ENCODE measurements at places on chromosomes 5 and 9.

DNA sequence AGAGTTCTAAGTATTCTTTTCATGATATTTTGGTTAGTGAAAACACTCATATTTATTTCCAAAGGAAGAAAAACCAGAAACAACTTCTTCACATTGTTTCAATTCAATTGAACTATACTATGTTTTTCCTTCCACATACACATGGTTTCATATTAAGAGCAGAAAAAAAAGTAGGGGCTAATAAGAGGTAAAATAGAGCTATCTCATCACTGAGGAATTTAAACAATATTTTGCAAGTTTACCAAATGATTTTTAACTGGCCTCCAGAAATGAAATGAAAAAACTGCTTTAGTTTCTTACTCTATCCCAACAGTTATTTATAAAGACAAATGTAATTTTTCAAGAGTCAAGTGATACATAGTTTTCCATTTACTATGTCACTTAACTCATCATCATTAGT lies 233.5 kb downstream of the RFX3 start:
- DNase-seq = no peak

GRCh38 chr9:82969291-82969690 lies 93.7 kb downstream of the RASEF start:
- no peak for DNase-seq

- DNase-seq = no peak
Measured at GRCh38 chr5:36624277-36624676, 17.9 kb downstream of the SLC1A3 start.

DNA sequence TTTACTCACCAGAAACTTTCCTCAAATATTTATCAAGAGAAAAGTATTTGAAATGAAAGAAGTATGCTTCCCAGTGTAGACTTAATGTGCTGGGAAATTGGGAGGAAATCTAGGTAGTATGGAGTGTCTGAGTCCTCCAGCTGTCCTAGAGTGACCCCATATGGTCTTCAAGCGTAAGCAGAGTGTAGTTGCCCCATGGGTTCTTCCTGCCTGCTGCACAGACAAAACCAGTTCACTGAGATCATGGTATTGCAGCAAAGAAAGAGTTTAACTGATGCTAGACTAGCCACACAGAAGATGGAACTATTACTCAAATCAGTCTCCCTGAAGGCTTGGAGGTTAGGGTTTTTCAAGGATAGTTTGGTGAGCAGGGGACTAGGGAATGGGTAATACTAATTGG lies 114.9 kb upstream of the PRLR start:
- DNase-seq = no peak

DNA sequence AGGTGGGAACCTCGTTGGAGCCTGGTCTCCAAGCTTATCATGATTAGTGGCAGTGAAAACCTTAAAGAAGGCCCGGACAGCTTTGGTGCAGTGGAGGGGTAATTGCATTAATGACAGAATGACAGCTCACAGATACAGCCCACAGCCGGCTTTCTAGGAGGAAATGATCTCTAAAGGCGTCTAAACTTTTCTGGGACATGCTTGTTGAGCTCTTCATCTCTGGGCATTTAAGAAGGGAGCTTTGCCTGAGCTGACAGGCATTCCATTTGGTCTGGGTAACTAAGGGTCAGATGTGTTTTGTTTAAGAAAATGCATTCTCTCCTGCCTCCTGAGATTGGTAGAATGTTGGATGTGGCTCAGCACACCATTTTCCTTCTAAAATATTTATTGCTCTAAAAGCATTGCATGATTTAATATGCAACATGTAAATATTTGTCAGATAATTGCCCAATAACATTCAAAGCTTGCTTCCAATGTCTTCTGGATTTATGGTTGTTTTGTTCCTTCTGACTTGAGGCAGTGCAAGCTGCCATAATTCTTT lies 4.0 kb downstream of the ANKRD33B start:
- no peak for DNase-seq

GRCh38 chr5:95870105-95870672 lies 47.7 kb upstream of the GLRX start:
- no peak for DNase-seq

DNA sequence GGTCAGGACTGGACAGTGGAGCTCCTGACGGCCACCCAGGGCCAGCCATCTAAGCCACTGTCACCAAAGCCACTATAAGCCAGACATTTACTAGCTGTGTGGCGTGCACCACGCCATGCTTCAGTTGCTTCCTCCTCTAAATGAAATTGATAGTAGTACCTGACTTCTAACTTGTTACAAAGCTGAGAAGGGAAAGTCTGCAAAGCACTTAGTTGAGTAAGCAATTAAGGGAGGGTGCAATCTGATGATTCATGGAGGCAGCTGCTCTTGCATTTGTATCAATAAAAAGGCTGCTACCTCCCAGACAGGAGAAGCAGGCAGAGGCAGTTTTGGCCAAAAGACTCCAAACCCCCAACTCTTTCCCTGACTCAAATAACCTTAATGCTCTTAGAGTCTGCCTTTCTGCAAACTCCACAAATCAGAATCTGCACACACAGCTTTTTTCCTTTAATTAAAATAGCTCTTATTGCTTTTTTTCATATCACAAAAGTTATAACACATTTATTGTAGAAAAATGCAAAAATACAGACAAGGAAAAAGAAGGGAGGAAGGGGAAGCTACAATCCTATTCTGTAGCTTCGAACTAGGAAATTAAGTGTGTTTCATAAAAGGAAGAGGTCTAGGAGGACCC lies 19.3 kb upstream of the RAPGEF1 start:
- peak; percentile 40 for DNase-seq

DNA sequence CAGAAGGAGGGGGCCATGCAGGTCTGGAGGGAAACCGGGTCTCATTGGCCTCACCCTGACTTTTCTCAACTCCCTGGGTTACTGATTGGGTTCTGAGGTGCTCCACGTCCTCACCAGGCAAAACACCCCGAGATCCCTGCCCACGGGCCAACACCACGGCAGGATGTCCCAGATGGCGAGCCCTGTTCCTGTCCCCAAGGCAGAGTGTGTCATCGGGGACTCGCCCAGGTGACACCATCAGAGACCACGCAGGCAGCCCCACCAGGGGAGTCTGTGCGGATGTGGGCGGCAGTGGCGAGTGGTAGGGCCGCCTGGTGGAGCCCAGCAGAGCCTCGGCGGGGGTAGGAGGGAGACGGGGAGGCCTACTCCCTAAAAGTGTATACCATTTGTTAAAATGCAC lies 59.0 kb upstream of the UBAC1 start:
- no peak for DNase-seq

DNA sequence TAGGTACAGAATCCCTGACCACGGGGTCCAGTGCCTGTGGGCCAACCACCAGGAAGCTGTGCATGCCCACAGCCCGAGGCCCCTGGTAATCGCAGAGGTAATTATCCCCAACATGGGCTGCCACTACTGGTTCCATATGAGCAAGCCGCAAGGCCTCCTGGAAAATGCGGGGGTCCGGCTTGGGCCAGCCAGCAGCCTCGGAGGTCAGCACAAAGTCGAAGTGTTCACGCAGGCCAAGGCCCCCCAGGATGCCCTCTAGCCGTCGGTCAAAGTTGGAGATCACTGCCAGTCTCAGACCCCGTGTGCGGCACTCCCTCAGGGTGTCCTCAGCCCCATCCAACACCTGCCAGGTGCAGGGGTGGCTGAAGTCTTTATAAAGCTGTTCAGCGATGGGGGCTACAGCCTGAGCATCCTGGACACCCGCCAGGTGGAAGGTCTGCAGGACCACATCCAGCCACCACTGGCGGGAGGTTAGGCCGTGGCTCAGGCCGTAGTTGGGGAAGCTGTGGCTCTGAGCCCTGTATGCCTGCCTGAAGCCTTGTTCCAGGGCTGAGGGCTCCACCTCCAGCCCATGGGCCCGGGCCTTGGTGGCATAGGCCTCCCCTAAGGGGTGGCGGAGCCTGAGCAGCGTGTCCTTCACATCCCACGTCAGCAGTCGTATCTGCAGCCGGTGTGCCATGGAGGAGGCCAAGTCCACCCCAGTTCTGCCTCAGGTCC lies 3.0 kb downstream of the HDHD3 start:
- no peak for DNase-seq

DNA sequence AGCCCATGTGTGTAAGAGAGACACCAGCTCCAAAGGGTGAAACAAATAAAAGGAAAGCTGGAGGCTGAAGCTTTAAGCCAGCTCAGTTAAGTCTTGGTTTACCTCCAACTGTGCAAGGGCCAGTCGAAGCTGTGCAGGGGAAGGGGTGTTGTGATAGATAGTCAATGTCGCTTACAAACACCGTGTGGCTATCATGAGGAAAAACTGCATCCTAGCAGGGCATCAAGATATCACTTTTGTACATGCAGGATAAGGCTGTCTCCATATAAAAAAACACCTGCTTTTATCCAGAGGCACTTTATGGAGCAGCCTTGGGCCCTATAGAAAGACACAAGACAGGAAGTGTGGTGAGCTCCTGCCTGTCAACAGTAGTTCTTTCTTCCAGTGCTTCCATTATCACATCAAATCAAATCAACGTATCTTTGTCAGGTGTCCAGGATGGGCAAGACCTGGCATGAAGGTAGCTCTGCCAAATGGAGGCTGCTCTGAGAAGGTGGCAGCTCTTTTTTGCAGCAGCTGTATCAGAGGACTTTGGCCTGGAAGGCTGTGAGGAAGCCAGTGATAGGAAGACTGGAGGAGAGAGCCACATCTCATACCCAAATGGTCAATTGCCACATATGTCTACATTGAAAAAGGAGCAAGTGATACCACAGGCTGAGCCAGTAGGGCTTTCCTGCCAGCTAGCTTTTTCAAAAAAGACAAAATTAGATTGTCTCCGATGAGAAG lies 29.3 kb upstream of the SELENOP start:
- DNase-seq = no peak

DNA sequence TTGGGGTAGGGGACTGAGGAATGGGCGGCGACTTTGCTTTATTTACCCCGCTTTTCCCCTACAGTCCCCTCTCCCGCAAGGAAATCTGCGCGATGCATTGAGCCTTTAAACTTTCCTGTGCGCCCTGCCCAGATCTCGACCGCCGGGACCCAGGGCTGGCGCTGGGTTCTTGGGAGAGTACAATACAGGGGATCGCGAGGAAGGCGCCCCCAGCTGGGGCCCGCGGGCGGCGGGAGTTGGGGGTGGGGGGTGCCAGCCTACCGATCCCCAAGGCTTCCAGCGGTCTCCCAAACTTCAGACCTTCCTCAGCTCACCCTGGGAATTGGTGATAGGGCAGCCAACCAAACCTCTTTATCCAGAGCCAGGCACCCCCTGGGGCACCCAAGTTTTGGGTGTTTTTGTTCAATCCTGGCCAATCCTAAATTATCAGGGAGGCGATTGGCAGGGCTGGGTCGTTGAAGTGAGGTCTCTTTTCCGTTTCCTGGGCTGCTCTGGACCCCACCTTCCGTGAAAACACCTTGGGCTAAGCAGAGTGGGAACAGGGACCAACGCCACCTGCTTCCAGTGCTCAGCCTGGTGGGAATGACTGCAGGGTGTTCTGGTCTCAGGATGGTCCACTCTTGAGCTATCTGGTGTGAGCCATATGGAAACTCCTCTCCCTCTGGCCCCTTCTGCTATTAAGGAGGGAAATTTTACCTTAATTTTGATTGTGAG lies 51.4 kb upstream of the DAB2IP start:
- DNase-seq = no peak

GRCh38 chr5:68243681-68244080 lies 28.1 kb downstream of the PIK3R1 start:
- no peak for DNase-seq

- no peak for DNase-seq
Measured at GRCh38 chr9:135858491-135859185, 48.7 kb downstream of the CAMSAP1 start.

- DNase-seq = no peak
Measured at GRCh38 chr9:117258184-117258866, 156.5 kb downstream of the ASTN2 start.

GRCh38 chr5:151151793-151152192 lies 5.8 kb downstream of the ANXA6 start:
- DNase-seq = no peak

- no peak for DNase-seq
Measured at GRCh38 chr5:67723873-67724272, 491.7 kb upstream of the PIK3R1 start.

- no peak for DNase-seq
Measured at GRCh38 chr9:108666240-108666784, 189.5 kb downstream of the ACTL7B start.

DNA sequence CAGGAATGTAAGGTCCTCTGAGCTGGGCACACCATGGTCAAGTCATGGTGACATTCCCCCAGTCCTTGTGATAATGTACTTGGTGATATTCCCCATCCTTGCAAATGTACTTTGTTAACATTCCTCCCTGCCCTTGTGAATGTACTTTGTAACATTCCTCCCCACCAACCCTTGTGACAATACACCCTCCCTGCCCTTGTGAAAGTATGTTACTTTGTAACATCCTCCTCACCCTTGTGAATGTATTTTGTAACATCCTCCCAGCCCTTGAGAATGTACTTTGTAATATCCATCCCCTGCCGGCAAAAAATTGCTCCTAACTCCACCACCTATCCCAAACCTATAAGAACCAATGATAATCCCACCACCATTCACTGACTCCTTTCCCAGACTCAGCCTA lies 53.3 kb downstream of the RAPGEF6 start:
- no peak for DNase-seq

DNA sequence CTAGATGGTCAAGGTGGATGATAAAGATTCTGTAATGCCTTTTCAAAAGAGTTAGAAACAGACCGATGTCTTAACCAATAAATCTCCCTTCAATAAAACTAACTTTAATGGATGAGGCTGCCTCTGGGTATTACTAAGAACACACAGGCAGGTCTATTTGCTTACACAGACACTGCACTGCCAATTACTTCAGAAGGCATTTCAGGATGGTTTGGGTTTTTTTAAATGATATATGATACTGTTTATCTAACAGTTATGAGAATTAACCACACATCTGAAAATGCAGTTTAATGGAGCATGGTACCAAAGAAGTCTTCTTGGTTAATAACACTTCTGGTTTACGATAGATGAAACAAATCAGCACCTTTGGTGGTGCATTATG lies 367.9 kb upstream of the GRAMD2B start:
- DNase-seq = no peak

GRCh38 chr9:92275541-92275940 lies 18.0 kb downstream of the IARS1 start:
- DNase-seq = no peak

GRCh38 chr9:133778336-133779013 lies 40.3 kb upstream of the SARDH start:
- DNase-seq = no peak

- DNase-seq = no peak
Measured at GRCh38 chr9:95862343-95862742, 13.1 kb upstream of the ERCC6L2 start.

GRCh38 chr5:174223355-174223754 lies 177.8 kb downstream of the NSG2 start:
- no peak for DNase-seq

DNA sequence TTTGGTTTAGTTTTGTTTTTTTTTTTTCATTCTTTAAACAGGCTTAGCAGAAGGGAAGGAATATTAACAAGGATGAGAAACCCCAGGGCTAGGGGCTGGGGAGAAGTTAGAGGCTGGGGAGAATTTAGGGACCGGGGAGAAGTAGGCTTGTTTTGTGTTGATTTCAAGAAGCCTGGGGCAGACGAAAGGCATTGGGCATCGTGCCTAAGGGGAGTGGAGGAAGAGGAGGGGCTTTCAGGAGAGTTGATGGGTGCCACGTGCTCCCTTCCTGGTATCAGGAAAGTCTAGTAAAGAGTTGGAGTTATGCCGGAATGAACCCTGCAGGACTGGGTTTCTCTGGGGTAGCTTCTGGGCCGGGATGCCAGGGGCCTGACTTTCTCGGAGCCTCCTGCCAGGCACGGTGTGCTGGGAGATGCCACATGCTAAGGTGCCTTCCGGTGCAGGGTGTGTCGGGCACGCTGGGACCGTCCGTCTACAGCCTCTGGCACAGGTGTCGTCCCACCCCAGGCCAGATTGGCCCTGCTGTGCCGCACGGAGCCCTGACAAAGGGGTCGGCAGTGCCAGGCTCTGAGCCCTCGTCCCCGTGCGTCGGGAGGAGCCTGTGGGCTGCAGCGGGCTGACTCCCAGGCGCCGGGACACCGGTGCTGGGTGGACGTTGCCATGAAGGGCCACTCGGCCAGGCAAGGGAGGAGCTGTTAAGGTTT lies 159.9 kb downstream of the OLFM1 start:
- DNase-seq = no peak

Measured in NCI-H2107 (cell line).